CD4-positive, alpha-beta T cell treated with Interleukin-2 at 100 ng/mL for 4 hours (primary cell): ENCODE measurements at places on chromosomes 11 and 22.

DNA sequence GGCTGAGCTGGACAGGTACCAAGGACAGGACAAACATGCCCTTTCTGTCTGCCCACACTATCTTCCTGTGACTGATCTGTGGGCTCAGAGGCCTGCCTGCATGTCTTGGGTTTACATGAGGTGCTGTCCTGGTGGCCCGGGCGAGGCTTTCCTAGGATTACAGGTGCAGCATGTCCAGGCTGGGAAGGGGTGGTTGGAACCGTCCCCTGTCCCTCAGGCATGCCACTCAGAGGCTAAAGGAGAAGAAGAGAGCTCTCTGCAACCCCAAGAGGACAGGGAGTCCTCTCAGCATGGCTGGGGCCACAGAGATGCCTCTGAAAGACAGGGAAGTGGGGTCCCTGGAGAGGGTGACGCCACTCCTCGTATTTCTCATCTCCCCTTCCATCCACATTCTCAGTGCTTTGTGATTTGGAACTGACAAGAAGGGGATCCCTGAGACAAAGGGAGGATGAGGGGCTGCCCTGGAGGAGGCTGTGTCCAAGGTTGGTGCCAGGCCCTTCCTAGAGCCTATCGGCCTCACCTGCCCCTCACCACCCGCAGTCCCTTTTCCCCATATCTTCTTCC lies 64.6 kb upstream of the LMO1 start:
- DNase-seq = no peak

DNA sequence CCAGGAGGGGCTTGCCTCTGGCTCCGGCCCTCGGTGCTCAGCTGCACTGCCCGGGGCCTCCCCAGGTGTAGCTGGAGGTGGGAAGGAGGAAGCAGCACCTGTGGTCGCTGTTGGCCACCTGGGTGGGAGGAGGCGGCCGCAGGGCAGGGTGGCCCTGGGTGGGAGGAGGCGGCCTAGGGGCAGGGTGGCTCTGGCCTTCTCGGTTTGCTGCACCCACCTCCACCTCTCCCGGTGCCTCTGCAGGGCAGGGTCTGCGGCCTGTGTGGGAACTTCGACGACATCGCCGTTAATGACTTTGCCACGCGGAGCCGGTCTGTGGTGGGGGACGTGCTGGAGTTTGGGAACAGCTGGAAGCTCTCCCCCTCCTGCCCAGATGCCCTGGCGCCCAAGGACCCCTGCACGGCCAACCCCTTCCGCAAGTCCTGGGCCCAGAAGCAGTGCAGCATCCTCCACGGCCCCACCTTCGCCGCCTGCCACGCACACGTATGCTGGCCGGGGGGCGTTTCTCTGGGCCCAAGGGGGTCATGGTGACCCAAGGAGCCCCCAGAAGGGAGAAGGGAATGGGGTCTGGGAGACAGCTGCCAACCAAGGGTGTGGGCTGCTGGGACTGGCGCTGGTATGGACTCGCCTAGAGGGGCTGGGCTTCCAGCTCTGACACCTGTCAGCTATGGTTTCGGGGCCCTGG lies 20.6 kb downstream of the MUC5AC start:
- DNase-seq = no peak

- DNase-seq = no peak
These were observed 66.0 kb upstream of the LARGE1 start for GRCh38 chr22:33986167-33986771.

GRCh38 chr22:39091126-39092081 lies 5.6 kb upstream of the APOBEC3H start:
- DNase-seq = no peak

DNA sequence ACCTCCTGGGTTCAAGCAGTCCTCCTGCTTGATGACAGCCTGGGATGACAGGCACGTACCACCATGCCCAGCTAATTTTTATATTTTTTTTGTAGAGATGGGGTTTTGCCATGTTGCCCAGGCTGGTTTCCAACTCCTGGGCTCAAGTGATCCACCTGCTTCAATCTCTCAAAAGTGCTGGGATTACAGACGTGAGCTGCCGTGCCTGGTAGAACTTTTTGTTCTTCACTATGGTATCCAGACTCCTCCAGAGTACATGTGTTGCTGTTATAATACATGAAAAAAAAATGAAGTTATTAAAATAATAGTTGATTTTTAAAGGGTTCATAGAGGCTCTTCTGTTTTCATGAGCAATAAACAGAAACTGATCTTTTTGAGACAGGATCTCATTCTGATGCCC lies 29.6 kb downstream of the ZNF143 start:
- no peak for DNase-seq

DNA sequence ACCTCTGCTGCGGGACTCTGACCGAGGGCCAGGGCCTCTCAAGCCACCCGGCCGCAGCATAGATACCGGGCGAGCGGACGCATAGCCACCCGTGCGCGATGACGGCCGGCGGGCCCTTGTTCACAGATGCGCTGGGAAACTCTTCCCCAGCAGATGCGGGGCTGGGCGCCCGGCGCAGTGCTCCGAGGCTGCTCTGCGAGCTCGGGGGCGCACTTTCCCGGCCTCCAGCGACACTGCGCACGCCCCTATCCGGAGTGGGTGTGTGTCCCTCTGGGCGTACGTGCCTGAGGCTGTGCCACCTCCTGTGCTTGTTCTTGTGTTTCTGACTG lies 104.7 kb upstream of the E2F8 start:
- no peak for DNase-seq

- no peak for DNase-seq
These were observed 85.2 kb downstream of the TSPAN18 start for GRCh38 chr11:44811841-44812448.

DNA sequence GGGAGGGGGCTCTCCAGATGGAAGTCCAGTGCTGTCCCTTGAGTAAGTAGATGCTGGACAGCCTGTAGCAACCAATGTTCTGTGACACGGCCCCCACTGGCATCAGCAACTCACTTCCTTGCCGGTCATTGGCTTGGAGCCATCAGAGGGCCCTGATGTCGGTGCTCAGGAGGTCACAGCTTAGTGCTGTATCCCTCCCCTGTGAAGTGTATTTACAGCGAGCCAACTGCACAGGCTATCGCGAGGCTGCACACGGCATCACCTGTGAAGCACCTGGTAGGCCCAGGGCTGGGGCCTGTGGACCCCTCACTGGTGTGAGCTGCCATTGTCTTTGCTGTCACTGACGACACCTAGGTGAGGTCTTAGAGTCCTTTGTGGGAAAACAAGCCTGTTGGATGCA lies 13.4 kb upstream of the ACR start:
- no peak for DNase-seq

DNA sequence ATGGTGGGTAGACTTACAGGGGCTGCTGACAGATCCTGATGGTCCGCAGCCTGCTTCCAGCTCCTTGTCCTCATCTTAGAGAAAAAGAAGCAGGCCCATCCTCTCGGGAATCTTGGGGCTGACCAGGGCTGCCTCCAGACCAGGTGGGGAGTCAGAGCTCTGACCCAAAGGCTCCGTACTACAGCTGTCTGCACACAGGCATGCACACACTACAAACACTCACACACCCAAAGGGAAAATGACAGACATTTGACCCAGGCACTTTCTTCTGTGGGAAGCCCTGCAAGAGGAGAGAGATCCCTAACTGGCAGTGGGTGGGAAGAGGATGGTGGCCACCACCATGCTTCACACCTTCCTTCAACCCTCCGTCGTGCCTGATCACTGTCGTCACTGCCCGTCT lies 46.9 kb upstream of the MYOD1 start:
- no peak for DNase-seq

DNA sequence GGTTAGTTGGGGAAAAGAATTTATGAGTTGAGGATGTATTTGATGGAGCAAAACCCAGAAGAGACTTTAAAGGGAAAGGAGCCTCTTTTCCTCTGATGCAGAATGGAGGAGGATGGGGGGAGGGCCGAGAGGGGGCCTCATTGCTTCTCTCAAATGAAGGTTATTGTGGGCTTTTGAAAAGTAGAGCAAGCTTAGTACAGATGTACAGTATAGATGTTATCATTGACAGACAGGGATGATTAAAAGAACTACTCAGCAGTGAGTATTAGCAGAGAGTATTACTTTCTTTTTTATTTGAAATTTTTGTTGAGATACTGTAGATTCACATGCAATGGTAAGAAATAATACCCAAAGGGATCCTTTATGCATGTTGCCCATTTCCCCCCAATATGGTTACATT lies 98.1 kb downstream of the TEAD1 start:
- DNase-seq = no peak

DNA sequence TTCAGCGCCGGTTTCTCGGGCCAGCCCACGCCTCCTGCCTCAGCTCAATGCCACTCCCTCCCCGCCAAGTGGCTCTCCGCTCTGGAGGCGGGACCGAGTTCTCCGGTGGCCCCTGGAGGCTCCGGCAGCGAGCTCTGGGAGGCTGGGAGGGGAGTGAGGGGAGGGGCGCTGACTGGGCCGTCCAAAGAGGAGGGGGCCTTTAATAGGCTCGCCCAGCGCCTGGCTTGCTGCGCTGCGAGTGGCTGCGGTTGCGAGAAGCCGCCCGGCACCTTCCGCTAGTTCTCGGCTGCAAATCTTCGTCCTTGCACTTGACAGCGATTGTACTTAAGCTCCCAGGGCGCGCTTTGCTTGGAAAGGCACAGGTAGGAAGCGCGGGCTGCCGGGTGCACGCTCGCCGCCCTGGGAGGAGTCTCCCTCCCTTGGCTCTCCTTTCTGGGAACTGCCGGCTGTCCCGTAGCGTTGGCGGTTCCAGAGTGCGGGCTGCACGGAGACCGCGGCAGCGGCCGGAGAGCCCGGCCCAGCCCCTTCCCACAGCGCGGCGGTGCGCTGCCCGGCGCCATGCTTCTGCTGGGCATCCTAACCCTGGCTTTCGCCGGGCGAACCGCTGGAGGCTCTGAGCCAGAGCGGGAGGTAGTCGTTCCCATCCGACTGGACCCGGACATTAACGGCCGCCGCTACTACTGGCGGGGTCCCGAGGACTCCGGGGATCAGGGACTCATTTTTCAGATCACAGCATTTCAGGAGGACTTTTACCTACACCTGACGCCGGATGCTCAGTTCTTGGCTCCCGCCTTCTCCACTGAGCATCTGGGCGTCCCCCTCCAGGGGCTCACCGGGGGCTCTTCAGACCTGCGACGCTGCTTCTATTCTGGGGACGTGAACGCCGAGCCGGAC lies at the start of gene ADAMTS15:
Gene ADAMTS15 (plus strand): TSS at position 230 of the 894 bp plus-strand sequence. CDS start 329 bp downstream, at position 559.
- DNase-seq = no peak

DNA sequence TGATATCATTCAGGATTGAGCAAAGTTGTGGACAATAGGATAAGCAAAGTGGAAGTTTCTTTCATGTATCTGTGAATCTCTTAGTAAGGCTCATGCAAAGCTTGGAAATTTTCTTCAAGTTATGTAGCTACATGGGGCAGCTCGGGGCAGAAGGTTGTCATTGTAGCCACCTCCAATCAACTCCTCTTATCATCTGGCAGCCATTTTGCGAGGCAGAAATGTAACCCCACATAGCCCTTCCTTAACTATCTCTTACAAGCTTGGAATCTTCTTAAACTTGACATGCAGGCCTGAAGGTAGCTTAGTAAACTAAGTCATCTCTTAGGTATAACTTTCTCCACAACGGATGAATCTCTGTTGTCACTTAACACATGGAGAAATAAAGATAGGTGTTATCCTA lies 392.8 kb downstream of the AASDHPPT start:
- no peak for DNase-seq

DNA sequence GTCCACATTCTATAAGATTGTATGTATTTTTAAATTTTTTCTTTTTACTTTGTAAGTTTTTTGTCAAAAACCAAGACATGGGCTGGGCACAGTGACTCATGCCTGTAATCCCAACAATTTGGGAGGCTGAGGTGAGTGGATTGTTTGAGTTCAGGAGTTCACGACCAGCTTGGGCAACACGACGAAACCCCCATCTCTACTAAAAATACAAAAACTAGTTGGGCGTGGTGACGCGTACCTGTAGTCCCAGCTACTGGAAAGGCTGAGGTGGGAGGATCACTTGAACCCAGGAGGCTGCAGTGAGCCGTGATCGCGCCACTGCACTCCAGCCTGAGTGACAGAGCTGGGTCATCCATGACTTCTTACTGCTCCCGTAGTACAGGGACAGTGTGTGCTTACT lies 84.8 kb upstream of the PRDM11 start:
- no peak for DNase-seq

DNA sequence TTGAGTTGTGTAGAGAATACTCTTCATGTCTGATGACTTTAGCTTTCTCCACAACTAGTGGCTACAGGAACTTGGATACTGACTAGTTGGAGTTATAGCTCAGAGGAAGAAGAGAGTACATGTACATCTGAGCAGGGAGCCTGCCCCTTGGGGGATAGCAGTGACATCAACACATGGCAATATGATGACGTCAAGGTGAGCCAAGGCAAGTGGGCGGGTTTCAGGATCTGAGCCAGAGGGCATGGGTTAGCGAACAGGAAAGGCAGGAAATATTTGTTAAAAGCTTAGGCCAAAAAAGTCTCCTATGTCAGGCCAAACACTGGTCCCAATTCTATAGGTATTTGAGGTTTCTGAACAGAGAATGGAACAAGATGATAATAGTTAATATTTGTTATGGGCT lies 42.0 kb upstream of the HORMAD2 start:
- DNase-seq = no peak

- no peak for DNase-seq
These were observed 386.2 kb downstream of the CADM1 start for GRCh38 chr11:115117956-115118493.

DNA sequence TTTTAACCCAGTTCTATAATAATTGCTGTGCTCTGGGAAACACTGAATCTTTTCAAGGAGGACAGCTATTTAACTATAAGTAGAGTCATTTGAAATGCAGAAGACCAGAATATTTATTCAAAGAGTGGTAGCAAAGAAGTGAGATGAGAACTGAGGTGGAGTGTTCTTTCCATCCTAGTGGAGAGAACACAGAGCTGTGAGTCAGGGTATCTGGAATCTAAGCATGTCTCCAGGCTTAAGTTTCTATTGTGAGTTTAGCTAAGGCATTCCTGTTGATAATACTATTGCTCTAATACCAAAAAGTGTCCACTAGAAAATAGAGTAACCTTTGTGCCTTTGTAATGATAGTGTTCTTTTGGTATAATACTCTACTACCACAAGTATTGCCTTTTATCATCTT lies 32.4 kb downstream of the JAM3 start:
- no peak for DNase-seq

DNA sequence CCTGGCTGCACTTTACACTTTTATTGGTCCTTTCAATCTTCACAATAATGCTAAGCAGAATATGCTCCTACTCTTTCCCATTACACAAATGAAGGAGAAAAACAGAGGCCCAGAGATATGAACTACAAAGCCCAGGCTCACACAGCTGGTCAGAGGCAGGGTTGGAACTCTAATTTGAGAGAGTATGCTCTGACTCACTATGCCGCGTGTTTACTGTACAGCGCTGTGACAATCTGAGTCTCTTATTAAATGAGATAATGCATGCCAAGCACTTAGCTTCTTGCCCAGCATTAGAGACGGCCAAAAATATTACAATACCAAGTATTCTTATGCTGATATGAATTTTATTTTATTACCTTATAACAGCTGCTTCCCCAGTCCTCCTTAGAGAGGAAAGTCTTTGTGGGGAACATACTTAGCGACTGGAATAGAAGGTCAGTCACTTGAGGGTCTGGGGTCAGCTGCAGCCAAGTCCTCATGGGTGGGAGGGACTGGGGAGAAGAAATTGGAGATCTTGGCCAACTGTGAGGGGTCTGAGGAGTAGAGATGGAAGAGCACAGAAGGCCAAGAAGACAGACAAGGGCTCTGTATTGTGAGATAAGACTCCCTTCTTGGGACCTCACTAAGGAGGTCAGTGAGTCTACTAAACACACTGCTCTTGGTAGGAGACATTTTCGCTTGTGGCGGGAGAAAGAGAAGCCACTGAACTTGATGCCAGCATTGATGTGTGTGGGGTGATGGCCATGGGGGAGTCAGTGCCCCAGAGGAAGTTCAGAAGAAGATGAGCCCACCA lies 150.8 kb upstream of the TIMP3 start:
- no peak for DNase-seq
